Bone marrow (tissue), 2 donors: ENCODE measurements at places on chromosomes 6 and 20.

GRCh38 chr6:170066679-170067078 is 224.2 kb downstream of the DLL1 start:
- no peak for DNase-seq

- DNase-seq, result no peak
These were observed 4.0 kb upstream of the NNAT start for GRCh38 chr20:37516811-37517750.

- no peak for DNase-seq
These were observed 15.9 kb downstream of the OR2A4 start for GRCh38 chr6:131685266-131685780.

- no peak for DNase-seq
These were observed 102.6 kb upstream of the GJE1 start for GRCh38 chr6:142030115-142030619.

DNA sequence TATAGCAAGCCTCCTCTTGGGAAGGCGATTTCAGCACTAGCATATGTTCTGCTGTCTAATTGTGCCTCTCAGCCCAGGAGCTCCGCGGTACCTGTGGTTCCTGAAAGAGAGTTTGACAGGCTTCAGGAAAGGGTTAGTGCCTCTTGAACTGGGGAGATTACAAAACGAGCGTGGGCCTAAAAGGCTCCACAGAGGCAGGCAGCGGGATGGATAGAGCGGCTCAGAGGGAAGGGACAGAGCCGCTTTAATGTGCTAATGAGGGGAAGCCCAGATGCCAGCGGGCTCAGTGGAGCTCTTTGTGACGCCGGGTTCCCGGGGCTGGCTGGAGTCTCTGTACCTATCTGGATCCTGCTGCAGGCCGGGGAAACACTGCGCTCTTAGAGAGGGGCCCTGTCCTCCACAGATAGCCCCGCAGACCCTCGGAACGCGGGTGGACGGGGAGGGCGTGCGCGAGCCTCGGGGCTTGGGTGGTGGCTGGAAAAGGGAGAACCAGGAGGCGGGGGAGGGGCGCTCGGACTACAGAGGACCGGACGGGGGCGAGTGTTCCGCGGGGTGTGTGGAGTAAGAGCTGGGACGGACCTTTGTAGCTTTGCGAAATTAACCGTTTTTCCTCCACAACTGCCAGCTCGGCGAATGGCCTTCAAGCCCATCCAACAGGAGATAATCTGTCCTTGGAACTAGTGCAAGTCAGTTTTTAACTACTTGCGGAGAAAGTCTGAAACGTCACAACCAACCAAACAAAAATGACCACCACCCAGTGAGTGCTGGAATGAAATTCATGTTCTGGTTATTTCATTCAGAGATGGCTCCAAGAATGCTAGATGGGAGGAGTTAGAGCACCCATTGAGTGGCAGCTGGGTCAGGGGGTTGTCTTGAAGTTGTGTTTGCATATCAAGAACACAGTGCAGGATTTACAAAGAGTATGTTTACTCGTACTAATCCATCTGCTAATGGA is 13.0 kb downstream of the SLC35F1 start:
- no peak for DNase-seq

DNA sequence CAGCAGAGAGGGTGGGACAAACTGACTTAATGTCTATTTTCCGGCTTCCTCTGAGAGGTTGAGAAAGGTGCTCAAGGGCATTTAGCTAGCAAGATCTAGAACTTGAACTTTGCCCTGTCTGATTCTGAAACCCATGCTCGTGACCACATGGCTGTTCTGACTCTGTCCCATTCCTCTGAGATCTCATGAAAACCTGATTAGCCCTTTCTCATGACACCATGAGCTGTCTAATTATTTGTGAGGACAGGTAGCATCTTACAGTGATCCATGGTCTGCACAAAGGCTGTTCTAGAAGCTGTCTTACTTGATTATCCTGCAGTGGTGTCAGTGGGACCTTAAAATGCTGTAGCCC is 89.6 kb upstream of the TOX2 start:
- no peak for DNase-seq

DNA sequence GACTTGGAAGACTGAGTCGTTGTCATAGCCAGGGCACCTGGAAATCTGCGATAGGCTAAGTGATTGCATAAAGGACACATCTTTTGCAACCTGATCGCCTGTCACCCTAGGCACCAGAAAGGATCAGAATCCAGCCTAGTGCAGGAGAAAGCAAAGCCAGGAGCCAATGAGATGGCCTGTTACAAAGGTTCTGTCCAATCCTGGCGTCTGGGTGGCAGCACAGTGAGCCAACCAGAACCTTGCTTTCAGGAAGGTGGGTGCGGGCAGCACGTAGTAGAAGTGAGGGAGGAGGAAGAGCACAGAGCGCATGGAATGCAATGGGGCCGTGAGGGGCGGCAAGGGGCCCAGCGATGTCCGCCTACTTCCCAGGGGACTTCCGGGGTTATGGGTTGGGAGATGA is 120.4 kb upstream of the GGTLC1 start:
- no peak for DNase-seq
